PC-9 (cell line): ENCODE measurements at places on chromosomes 12 and 14. TPM values are rescaled to one million over a fixed set of nuclear protein-coding genes. Genes with fewer than 3 reads are reported as not detected.

- peak within 1 kb of the TSS; percentile 22; the same call in 1 of the 2 replicates for H3K27ac ChIP-seq
- peaks cover 14% of the 10 kb centered on the region for H3K36me3 ChIP-seq
- peak within 1 kb of the TSS; percentile 83 for H3K4me3 ChIP-seq
- H3K4me1 ChIP-seq: peaks cover 13% of the 10 kb centered on the region
- no peaks in the 10 kb centered on the region for H3K27me3 ChIP-seq
Observed at GRCh38 chr12:63779498-63780481, at the start of gene RXYLT1. RXYLT1 (plus strand) TSS chr12:63779909; CDS start chr12:63779961, 52 bp downstream.

GRCh38 chr14:72503696-72504368, 390.1 kb downstream of the DPF3 start:
- no peaks in the 10 kb centered on the region for H3K4me1 ChIP-seq
- no peak overlapping the region for H3K4me3 ChIP-seq
- H3K27me3 ChIP-seq: peaks cover 18% of the 10 kb centered on the region
- H3K27ac ChIP-seq: no peak overlapping the region
- no peaks in the 10 kb centered on the region for H3K36me3 ChIP-seq
- no peak for DNase-seq

- DNase-seq: no peak
- H3K36me3 ChIP-seq: no peaks in the 10 kb centered on the region
- H3K4me1 ChIP-seq: peaks cover 24% of the 10 kb centered on the region
- H3K4me3 ChIP-seq: 0 out of 2 replicates have a peak overlapping the region, but pooled peaks have one; percentile 10
- 0 out of 2 replicates have a peak overlapping the region, but pooled peaks have one; percentile 14 for H3K27ac ChIP-seq
Observed at GRCh38 chr12:27077586-27077985, 4.8 kb downstream of the C12orf71 start.

DNA sequence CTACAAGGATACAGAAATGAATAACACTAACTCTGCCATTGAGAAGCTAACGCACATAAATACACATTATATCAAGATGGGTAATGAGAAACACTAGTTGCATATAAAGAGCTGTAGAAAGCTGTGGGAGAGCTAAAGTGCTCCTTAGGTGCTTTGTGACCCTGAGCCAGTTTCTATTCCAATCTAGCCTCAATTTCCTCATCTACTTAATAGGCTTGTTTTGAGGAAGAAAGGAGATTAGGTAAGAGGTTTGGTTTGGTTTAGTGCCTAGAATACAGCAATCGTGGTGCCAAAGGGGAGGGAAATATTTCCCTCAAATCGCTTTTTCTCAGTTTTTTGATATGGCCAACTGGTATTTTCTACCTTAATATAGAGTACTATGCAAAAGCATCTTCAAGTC, 994 bp downstream of the SRP54 start:
- H3K4me1 ChIP-seq: peaks cover 21% of the 10 kb centered on the region; the same call in 1 of the 2 replicates
- no peaks in the 10 kb centered on the region for H3K27me3 ChIP-seq
- H3K36me3 ChIP-seq: no peaks in the 10 kb centered on the region
- DNase-seq: no peak
- peak overlapping the region; percentile 89 for H3K4me3 ChIP-seq

DNA sequence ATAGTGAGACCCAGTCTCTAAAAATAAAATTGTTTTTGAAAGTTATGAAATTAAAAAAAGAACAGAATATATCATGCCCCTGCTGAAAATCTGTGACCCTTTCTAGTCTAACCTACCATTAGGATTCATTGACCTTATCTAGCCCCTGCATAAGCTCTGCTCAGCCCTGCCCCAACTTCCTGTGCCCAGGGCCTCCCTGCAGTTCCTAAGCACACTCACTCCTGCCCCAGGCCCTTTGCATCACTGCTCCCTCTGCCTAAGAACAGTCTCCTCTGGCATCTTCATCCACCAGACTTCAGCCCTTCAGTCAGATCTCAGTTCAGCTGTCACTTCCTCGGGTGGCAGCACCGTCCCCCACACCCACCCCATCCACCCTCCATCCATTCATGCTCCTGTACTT, 55.4 kb downstream of the SCARB1 start:
- no peaks in the 10 kb centered on the region for H3K27me3 ChIP-seq
- H3K27ac ChIP-seq: no peak overlapping the region
- no peak overlapping the region for H3K4me3 ChIP-seq
- DNase-seq: no peak
- no peaks in the 10 kb centered on the region for H3K36me3 ChIP-seq

DNA sequence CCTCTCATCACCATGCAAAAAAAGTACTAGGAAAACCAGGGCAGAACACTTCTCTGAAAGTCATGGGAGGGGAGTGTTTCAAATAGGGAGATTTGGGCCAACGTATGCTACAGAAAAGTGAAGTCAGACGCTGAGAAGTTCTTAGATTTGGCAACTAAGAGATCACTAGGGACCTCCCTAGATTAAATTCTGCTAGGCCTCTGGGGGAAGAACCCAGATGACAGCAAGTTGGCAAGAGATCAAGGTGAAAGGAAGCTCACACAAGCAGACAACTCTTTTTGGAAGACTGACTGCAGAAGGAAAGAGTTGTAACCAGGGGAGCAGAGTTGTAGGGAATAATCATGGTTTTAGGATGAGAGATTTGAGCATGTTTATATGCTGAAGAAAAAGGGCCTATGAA, 20.7 kb downstream of the IQSEC3 start:
- no peak overlapping the region for H3K27ac ChIP-seq
- H3K27me3 ChIP-seq: peaks cover 99% of the 10 kb centered on the region
- H3K4me1 ChIP-seq: no peaks in the 10 kb centered on the region
- H3K4me3 ChIP-seq: no peak overlapping the region
- DNase-seq: no peak
- no peaks in the 10 kb centered on the region for H3K36me3 ChIP-seq

- no peak overlapping the region for H3K27ac ChIP-seq
- H3K36me3 ChIP-seq: no peaks in the 10 kb centered on the region
- H3K4me3 ChIP-seq: no peak overlapping the region
- no peak for DNase-seq
Observed at GRCh38 chr12:77104286-77104685, 38.9 kb upstream of the E2F7 start.

GRCh38 chr12:46261646-46262045, 7.2 kb downstream of the SLC38A1 start:
- peak; percentile 35 for DNase-seq
- peak overlapping the region; percentile 92 for H3K27ac ChIP-seq
- H3K4me1 ChIP-seq: peaks cover 73% of the 10 kb centered on the region
- H3K27me3 ChIP-seq: no peaks in the 10 kb centered on the region

HOTAIR gene
- 7.9 and 9.2 TPM in 2 replicates for total RNA-seq

KRT75 gene
- not detected in 2 replicates for total RNA-seq

ANO2 gene
- total RNA-seq: not detected in 2 replicates

PROX2 gene
- not detected in 2 replicates for total RNA-seq

KRT85 gene
- not detected in 2 replicates for total RNA-seq
